ENCODE measurements at places on chromosomes 3 and 15. TPM values are rescaled to one million over a fixed set of nuclear protein-coding genes. Genes with fewer than 3 reads are reported as not detected.

DNA sequence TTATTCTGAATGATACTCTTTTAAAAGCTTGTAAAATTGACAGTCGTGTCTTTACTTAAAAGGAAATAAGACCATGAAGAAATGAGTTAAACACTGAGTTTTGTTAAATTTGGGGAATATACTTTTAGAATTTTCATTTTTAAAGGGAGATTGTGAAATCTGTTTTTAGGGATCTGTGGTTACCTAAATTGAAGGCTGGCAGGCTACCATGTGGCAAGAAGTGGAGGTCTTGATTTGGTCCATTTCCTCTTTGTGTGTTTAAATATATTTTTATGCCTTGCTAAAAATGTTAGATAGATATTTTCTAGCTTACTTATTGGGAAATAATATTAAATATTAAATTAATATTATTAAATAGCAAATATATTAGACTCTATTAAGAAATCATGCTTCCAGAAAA, 36.6 kb upstream of the SLC22A13 start:
- no peak for DNase-seq

DNA sequence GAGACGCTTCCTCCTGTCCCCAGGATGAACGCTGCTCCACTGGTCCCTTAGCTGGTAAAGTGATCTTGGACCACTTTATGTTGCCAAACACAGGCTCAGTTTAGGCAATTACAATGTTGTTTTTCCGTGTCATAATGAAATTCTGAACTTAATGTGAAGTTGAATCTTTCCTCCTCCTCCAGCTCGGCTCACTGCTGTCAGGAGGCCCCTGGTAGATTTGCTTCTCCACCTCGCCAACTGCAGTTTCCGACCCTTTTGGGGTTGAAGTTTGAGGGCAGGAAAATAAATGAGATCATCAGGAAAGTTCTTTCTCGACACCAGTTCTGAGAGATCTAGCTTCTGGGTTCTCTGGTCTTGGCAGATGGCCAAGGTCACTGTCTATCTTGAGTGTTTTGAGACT, 27.8 kb downstream of the CFAP161 start:
- no peak for DNase-seq

DNA sequence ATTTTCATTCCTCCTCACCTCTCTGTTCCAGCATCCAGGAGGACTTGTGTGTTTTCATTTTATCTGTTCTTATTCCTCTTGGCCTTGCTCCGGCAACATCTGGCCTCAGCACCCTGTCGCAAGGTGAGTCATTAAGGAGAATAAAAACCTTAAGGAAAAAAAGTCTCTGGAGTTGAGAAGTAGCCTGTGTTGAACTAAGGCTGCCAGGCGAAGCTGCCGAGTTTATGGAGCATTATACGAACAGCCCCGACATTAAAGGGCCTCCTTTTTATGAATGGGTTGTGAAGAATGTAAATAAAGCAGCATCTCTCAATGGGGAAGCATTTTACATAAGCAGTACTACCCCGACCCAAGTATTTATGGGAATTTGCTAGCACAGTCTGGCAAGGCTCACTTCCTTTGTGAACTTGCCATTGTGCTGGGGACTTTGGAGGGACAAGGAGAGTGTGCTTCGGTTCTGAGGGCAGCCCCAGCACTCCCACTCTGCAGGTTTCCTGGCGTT, 4.7 kb downstream of the BAHD1 start:
- no peak for DNase-seq

- DNase-seq, result no peak
These were observed 5.5 kb downstream of the ZNF35 start for GRCh38 chr3:44654039-44654438.

DNA sequence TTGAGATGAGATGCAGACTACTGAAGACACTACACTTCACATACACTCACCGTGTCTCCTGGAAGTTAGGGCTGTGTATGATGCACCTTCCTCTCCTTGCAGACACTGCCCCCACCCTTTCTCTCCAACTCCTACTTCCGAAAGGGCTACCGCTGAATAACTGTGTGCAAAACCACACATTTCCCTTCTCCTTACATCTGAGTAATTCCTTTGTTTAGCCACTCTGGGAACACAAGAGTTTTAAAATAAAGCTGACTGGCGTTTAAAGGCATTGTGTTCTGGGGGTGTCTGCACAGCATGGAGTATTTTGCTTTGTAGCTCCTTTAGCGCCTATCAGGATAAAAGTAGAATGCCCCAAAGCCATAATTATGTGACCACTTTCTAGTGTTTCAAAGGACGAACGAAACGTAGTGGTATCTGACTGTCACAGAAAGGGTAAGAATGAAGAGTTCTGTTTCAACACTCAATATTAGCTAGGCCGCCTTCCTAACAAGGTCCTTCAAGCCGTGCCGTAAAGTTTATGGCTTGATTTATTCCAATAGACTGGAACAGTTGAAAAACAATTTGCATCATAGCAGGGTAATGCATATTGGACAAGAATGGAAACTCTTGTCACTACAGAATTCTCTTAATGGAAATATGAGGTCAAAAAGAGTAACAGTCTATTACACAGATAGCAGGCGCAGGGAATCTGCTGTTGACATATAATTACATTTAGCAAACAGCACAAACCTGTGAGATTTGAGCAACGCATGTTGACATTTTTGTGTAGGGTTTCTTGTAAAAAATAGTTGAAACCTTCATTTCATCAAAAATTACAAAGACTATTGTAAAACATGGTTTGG, 619.9 kb downstream of the FOXP1 start:
- peak; percentile 83 for DNase-seq

- peak; percentile 25 for DNase-seq
These were observed 95.9 kb upstream of the NLGN1 start for GRCh38 chr3:173301647-173302046.

DNA sequence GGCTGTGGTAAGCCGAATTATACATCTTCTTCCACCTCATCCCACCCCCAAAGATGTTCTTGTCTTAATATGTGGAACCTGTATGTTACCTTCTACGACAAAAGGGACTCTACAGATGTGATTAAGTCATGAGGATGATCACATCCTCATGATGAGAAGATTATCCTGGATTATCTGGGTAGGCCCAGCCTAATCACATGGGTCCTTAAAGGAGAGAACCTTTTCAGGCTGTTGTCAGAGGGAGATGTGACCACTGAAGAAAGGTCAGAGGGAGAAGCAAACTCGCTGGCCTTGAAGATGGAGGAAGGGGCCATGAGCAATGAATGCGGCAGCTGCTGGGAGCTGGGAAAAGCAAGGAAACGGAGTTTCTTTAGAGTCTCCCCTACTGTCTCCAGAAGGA, 12.9 kb upstream of the SCG3 start:
- DNase-seq, result no peak

- DNase-seq, result no peak
These were observed 26.3 kb downstream of the ESYT3 start for GRCh38 chr3:138460536-138461205.

GRCh38 chr3:100782906-100783305, 73.6 kb downstream of the TFG start:
- peak; percentile 8 for DNase-seq

GRCh38 chr3:69472093-69472492, 86.2 kb upstream of the FRMD4B start:
- DNase-seq, result no peak

DNA sequence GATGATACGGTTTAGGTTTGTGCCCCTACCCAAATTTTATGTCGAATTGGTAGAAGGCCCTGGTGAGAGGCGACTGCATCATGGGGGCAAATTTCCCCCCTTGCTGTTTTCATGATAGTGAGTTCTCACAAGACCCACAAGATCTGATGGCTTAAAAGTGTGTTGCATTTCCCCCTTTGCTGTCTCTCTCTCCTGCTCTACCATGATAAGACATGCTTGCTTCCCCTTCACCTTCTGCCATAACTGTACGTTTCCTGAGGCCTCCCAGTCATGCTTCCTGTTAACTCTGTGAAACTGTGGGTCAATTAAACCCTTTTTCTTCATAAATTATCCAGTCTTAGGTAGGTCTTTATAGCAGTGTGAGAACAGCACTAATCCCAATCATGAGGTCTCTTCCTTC, 381.2 kb downstream of the RSL24D1 start:
- no peak for DNase-seq

DNA sequence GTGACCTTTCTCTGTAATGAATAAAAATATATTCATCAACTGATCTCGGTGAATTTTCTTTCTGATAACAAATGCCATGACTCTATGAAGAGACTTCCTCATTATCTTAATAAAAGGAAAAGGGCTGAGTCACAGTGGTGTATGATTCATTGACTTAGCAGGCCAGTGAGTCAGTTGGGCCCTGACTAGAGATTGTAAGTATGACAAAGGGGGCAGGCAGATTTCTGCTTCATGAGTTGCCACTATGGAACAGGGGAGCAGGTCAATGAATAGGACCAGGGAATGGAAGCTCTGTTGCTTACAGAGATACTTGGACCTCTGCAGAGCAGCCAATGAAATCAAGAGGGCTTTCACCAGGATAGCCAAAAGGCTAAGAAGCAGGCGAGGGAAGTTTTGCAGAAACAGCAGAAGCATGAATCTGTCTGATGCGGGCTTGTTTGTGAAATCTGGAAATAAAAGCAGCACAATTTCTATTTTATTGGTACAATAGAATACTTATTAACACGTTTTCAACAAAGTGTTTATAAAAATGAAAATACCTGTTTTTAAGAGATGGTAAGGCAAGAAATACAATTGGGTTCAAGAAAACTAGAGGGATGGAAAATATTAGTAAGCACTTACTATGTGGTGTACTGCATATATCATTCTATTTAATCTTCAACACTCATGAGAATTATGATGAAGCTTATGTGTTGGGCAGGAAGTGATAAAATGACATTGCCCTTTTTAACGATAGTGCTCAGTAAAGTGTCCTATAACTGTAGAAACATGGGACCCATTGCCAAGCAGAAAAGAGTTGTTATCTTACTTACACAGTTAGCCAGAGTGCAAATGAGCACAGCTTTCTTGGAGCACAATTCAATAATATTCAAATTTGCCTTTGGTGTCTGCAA, 169.8 kb upstream of the MYRIP start:
- DNase-seq, result peak; percentile 3

GRCh38 chr3:184466413-184466960, 86.6 kb downstream of the CHRD start:
- peak; percentile 26 for DNase-seq

DNA sequence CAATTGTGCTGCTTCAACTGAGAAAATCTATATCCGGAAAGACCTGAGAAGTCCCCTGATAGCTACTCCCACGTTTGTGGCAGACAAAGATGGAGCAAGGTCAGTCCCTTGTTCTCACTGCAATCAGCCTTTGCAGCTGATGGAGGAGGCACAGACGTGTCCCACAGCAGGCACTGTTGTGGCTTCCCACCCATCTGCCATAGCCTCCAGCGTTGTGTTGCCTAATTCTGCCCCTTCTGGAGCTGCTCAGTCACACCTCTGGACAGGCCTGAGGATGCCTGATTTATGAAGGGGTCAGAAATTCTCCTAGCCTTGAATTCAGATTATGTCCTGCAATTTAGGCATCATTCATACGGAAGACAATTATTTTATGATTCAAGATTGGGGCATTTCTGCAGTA, 41.9 kb downstream of the MRPS25 start:
- no peak for DNase-seq

DNA sequence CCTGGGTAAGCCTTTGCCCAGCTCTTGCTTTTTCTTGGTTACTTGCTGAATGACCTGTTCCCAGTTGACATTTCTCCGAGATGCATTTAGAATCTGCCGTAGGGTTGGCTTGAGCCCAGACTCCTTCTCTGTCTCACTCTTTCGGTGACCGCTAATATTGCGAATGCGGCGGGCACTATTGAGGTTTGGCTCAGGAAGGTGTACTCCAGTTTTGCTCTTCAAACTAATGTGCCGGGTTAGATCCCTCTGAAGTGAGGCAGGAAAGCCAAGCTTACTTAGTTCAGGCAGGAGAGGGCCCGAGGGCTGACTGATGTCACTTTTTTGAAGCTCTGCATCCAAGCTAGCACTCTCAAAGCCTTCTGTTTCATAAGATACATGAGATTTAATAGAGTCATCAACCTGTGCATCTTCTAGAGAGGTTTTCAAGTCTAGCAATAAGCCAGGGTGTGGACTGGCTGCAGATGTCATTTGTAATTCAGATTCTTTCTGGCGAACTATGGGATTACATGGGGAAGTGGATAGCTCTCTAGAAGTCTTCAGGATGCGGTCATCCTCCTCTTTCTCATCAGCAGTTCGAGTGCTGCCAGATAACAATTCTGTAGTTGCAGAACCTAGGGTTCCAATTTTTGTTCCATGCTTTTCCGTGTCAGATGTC, 41.0 kb downstream of the ZNF106 start:
- no peak for DNase-seq

GRCh38 chr3:38348903-38349302, 2.3 kb downstream of the XYLB start:
- DNase-seq, result no peak

DNA sequence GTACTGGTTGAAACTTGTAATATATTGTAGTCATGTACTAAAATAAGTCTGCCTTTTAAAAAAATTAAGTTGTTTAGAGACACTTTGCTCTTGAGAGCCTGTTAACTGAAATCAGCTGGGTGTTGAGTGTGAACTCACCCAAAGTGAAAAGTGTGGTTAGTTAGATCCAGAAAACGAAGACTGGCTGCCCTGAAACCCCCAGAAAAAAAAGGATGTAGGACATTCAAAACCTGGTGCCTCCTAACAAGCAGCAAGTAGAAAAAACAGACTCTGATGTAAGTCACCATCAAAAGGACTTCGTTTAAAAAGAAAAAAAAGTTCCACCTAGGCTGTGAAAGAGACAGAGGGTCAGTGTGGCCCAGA, 40.8 kb downstream of the UMPS start:
- no peak for DNase-seq

The CD80 gene
- not detected for total RNA-seq

The ZNF197 gene
- 38.7 TPM for total RNA-seq

The P2RY14 gene
- not detected for total RNA-seq

The OSTN gene
- total RNA-seq, result 1.2 TPM

The RTP3 gene
- total RNA-seq, result not detected

The KLHDC8B gene
- total RNA-seq, result 14.8 TPM

The REC114 gene
- not detected for total RNA-seq

The ANKRD63 gene
- total RNA-seq, result not detected

The PSMD2 gene
- 476 TPM for total RNA-seq

The SHF gene
- total RNA-seq, result 32.2 TPM

The C3orf70 gene
- total RNA-seq, result 4.7 TPM

The LRRC15 gene
- not detected for total RNA-seq

The FBXL22 gene
- 0.71 TPM for total RNA-seq

The GALNT15 gene
- total RNA-seq, result 0.09 TPM

The TEX55 gene
- total RNA-seq, result not detected

The COL6A5 gene
- not detected for total RNA-seq

The GOLGA8J gene
- not detected for total RNA-seq
